Smooth muscle cell of bladder (primary cell): ENCODE measurements at places on chromosomes 3 and 15. TPM values are rescaled to one million over a fixed set of nuclear protein-coding genes. Genes with fewer than 3 reads are reported as not detected.

Gene CFAP44
- 3.8 and 5.4 TPM in 2 replicates for total RNA-seq

Gene XRN1
- total RNA-seq = 35.1 and 47.5 TPM in 2 replicates

Gene SLC12A1
- not detected in 2 replicates for total RNA-seq

Gene BBX
- total RNA-seq = 52.9 and 53.9 TPM in 2 replicates

Gene ROBO1
- total RNA-seq = 98.5 and 150 TPM in 2 replicates

Gene TPRG1
- total RNA-seq = 0.43 and 0.55 TPM in 2 replicates

Gene HRH1
- total RNA-seq = 29.0 and 37.0 TPM in 2 replicates

Gene ASB14
- total RNA-seq = under 0.01 TPM in 1 of 2 replicates, not detected in the other

Gene LINGO1
- not detected in 2 replicates for total RNA-seq

Gene NR1I2
- not detected in 2 replicates for total RNA-seq

Gene FBXL2
- 7.3 and 9.8 TPM in 2 replicates for total RNA-seq

Gene GALNT15
- total RNA-seq = 12.1 and 20.2 TPM in 2 replicates

Gene SOX2
- total RNA-seq = not detected in 2 replicates

Gene PLD1
- total RNA-seq = 21.4 and 38.7 TPM in 2 replicates

Gene POPDC2
- total RNA-seq = under 0.01 and 0.37 TPM in 2 replicates

Gene DHFR2
- total RNA-seq = 4.3 and 4.8 TPM in 2 replicates

Gene ECE2
- total RNA-seq = not detected in 2 replicates

Gene SLCO3A1
- 3.8 and 5.7 TPM in 2 replicates for total RNA-seq

Gene WDR72
- not detected in 2 replicates for total RNA-seq

Gene LYZL4
- not detected in 2 replicates for total RNA-seq

Gene GOLGA8T
- total RNA-seq = 0.14 TPM in 1 of 2 replicates, not detected in the other

Gene C3orf80
- 3.0 and 8.0 TPM in 2 replicates for total RNA-seq

Gene LIPC
- 1.3 and 2.1 TPM in 2 replicates for total RNA-seq

Gene ARL14
- total RNA-seq = not detected in 2 replicates

Gene CD96
- total RNA-seq = under 0.01 and 0.09 TPM in 2 replicates

Gene RBMS3
- 157 and 172 TPM in 2 replicates for total RNA-seq

Gene GREM1
- 307 and 558 TPM in 2 replicates for total RNA-seq

Gene RABL3
- total RNA-seq = 12.1 and 18.8 TPM in 2 replicates
